ENCODE measurements at places on chromosomes 12 and 14.

DNA sequence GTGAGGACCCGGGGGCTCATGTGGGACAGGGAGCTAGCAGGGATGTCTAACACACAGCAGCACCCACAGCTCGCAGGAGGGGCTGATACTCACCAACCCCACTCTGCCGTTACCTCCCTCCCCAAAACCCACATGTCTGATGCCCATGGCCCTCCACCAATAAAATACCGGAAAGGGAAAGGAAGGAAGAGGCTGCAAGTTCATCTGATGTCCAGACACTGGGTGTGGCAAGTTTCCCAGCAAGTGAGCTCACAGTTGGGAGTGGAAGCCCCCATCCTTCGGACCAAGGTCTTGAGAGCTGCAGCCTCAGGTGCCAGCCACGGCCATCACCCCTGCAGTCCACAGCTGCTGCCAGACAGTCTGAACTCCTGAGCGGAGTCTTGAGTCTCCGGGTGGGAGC, 39.3 kb upstream of the DIO3 start:
- no peak for DNase-seq

DNA sequence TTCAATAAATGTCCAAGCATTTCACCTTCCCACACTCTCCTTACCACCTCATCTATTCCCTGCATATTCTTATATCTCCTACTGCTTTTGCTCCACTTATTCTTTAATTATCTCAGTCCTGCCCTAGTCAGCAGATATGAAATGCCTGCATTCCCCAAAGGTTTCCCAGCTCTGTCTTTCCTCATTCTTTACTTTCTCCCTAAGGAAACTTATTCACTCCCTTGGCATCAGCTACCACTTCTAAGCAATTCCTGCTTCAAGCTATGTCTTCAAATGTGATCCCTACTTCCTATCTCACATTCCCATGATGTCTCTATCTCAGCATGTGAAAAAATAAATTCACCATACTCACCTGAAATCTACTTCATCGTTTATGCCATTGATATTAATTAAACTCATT, 111.8 kb downstream of the CAPZA3 start:
- no peak for DNase-seq

- DNase-seq: no peak
Measured at GRCh38 chr12:130226771-130227170, 64.5 kb downstream of the FZD10 start.

DNA sequence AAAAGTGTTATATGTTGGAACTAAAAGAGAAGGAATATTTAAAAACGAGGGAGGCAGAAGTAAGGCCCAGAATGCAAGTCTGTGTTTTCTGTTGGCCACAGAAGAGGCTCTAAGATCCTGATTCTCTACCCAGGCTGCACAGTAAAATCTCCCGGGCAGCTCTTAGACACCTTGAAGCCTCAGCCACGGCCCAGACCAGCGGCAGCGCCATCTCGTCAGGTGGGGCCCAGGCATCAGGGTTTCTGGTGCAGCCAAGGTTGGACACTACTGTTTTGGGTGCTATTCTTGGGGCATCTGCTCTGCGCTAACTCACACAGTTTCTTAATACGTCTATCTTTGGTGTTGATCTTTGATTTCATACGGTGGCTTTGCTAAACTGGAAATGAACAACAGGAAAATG, 16.8 kb downstream of the FAM181A start:
- no peak for DNase-seq

DNA sequence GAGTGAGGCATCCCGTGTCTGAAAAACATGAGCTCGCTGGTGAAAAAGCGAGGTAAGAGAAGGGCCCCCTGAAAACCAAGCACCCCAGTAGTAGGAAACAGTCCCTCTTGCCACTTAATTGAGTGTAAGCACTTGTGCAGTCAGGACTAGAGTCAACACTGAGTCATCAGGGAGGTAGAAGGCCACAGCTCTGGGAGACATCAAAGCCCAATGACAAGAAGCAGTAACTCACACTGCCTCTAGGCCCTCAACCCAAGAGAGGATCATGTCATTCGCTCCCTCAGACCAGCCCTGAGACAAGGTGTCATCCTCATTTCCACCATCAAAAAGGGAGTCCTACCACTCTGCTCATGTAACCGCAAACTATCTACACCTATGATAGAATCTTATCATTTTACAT, 17.8 kb downstream of the POMT2 start:
- DNase-seq: peak; percentile 49

DNA sequence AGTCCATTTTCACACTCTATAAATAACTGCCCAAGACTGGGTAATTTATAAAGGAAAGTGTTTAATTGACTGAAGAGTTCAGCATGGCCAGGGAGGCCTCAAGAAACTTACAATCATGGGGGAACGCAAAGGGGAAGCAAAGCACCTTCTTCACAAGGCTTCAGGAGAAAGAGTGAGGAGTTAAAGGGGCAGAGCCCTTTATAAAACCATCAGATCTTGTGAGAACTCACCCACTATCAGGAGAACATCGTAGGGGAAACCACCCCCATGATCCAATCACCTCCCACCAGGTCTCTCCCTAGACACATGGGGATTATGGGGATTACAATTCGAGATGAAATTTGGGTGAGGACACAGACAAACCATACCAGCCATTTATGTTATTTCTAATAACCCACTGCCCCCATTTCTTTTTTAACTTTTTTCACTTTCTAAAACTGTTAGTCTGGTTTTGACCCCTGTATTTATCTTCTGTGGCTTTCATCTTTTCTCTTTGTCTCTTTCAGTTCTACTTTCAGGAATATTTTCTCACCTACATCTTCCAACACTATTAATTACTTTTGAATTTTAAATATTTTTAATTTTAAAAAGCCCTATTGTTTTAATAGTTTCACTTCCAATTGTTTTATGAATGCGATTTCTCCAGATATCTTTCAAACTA, 44.5 kb downstream of the WDR89 start:
- no peak for DNase-seq

DNA sequence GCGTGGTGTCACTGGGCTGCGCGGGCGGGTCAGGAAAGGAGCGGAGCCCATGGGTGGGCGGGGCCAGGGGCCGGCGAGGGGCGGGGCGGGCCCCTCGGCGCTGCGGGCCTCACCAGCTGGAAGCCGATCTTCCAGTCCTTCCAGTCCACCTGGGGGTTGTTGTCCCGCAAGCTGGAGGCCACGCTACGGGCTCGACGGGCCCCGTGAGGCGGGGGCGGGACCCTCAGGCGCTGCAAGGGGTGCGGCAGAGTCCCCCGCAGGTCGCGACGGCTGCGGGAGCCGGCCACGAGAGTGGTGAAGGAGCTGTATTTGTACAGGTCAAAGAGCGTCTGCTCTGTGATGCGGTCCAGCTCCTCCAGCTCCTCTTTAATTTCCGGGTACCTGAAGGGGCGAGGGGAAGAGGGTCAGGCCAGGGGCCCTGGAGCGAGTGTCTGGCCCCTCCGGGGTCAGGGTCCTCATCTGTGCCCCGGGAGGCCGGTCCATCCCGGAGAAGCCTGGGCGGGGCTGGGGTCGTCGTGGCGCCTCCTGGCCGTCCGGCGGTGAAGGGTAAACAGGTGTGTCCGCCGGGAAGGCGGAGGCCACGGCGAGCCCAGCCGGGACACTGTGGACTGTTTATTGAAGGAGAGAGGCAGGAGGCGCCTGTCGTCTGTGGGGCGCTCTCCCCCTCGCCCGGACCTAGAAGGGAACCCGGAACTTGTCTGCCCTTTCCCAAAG, 11.9 kb downstream of the SCNN1A start:
- peak; percentile 63 for DNase-seq

DNA sequence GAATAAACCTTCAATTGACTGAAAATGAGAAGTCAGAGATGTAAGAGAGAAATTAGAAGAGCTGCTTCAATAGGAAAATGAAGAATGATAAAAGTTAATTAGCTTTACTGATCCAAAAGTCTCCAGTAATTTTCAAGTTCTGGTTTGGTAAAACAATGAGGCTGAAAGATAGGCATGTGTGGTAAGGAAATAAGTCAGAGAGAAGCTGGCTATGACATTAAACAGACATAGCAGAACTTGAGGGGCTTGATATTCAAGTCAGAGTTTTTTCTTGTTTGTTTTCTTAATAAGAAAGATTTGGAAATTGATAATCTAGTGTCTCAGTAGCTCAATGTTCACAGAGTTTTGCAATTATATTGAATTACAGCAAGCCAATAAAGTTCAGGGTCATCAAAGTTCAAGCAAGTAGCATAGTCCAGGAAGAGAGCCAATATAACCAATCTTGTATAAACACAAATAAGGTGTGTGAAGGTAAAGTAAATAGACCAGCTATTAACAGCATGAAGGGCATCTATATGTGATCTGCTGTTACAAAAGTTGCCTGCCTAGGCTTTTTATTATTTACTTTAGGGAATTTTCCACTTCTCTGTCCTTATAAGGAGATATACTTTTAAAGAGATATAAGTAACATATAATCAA, 1111.5 kb downstream of the TRHDE start:
- no peak for DNase-seq

All from stimulated activated CD4-positive, alpha-beta T cell treated with anti-CD3 and anti-CD28 coated beads, Interleukin-4, amount 100 ng/mL, for 48 hours (primary cell).